ENCODE measurements at places on chromosomes 4 and X.
A peak's percentile ranks its signal among the peaks of the same experiment; 100 is the strongest.

DNA sequence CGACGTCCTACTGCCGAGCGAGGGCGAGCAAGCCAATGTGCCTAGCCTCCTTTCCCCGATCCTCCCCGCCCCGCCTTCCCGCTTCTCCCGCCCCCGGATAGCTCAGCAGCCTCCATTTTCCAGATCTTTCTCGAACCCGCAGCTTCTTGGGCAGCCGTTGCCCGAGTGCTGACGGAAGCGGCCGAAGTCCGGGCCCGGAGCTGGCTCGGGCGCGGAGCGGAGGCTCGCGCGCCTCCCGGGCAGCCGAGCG, 172 bp upstream of the HSPA4L start:
- no peak for DNase-seq

GRCh38 chr4:119480331-119480730, 148.3 kb downstream of the PDE5A start:
- no peak for DNase-seq

DNA sequence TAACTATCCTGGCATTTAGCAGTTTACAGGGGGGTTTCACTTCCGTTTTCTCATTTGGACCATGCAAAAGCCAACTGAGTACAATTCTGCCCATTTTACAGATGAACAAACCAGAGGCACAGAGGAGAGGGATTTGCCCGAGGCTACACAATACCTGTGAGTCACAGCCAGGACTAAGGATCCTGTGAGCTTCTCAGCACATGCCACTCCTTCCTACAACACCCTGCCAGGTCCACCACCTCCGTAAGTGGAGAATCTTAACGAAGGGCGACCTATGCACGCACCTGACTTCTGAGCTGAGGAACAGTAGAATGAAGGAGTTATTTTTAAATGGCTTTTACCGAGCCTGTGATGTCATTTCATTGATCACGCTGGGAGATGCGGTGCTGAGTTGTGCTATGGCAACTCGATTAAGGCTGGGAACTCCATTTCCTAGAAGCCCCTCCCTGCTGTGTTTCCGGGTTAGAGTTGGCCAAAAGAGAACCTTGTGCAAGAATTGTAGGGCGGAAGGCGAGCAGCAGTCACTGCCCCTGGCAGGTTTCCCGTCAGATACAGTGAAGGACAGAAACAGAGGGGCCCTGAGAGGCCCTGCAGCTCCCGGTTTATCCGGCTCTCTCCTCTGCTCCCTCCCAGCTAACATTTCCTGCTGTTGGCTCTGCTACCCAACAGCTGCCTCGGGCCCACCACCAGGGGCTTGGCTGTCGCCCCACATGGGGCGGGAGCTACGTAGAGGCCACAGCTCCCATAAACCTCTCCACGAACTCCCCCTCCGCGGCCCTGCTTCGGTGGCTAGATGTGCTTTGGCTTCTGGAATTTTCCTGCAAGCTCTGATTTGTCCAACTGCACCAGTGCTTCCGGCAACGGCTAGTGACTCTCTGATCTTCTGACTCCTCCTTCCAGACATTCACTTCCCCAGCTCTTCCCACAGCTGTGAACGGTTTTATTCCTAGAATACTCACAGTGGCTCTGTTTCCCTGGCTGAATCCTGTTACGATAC, 75.1 kb upstream of the USP9X start:
- DNase-seq = peak; percentile 28

- peak; percentile 48 for DNase-seq
Observed at GRCh38 chr4:2484993-2485392, 16.1 kb downstream of the RNF4 start.

- no peak for DNase-seq
Observed at GRCh38 chr4:23686169-23686897, 203.5 kb downstream of the PPARGC1A start.

GRCh38 chr4:149896432-149896831, 80.8 kb upstream of the IQCM start:
- DNase-seq = no peak

DNA sequence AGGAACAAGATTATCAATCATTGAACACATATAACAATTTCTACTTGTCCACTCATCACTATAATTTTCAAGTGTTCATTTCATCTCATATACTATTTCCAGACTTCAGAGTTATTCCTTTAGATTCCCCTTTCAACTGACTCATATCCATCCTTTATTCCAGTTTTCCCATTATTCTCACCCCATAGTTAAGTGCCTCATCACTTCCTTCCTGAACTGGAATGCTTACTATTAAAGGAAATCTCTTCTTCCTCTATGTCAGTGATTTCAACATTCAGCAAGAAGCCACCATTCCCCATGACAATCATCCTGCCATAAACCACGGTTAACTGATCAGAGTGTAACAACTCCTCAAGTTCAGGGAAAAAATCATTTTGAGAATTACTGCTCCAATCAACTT, 198.9 kb downstream of the FBXO8 start:
- no peak for DNase-seq

- no peak for DNase-seq
Observed at GRCh38 chr4:125313497-125313896, 1.3 kb upstream of the FAT4 start.

DNA sequence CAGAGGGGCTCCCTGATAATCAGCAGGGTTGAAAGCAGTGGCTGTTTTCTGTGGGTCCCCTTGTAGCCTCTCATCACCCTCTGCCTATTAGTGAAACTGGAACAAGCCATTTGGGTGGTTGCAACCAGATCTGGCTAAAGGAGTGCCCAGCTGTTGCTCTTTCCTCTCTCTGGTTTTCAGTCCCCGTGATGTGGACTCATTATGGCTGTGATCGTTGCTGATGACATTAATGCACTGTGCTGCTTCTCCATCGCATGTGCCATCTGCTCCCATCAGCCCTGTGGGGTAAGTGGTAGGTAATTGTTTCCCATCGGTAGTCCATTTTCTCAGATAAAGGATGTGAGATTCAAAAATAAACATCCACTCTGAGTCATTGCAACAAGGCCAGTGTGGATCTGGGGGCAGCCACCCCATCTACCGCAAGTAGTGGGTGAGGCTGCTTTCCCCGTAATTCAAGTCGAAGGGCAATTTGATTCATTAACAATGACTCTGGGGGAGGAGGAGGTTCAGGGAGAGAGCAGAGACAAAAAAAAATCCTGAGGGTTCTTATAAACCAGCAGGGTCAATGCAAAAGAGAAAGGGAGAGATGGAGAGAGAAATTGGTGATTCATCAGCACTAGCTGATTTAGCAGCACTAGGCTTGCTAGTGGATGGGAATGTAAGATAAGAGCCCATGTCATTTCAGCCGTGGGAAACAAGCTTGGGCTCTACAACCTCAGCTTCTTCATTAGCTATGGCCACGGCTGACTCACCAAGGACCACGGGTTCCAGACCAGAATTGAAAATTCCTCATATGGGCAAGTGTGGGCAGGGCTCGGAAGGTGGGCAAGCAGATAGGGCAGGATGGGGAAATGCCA, 357.8 kb downstream of the MID1IP1 start:
- no peak for DNase-seq

DNA sequence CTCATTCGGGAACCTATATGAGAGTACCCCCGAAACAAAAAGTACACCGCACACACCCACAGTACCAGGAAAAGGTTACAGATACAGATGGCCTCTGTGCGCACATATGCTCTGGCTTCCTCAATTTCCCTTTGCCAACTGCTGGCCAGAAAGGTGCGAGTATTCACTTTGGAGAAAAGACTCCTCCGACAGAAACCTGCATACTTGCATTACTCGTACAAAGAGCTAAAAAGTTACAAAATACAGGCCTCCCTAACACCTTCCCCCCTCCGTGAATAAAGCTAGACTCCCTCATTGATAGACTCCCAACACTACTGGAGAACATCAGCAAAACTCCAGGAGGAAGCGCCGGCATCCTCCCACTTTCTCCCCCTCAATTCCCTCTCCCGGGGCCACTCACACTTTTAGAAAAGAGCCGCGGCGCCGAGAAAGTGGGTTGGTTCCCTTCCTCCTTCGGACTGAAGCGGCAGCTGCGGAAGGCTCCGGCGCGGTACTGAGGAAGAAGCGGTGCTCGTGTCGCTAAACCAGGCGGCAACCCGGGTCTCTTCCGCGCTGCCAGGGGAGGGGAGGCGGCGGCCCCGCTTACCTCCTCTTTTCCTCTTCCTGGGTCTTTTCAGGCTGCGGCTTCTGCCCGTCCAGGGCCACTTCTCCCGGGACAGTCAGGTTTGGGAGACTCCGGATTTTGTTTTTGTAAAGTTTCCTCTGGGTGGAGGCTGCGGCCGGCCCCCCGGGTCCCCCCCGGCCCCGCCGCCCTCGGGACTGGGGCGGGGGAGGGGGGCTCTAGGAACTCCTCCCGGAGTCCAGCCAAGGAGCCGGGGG, 1.1 kb downstream of the FBXW7 start:
- DNase-seq = peak; percentile 39

DNA sequence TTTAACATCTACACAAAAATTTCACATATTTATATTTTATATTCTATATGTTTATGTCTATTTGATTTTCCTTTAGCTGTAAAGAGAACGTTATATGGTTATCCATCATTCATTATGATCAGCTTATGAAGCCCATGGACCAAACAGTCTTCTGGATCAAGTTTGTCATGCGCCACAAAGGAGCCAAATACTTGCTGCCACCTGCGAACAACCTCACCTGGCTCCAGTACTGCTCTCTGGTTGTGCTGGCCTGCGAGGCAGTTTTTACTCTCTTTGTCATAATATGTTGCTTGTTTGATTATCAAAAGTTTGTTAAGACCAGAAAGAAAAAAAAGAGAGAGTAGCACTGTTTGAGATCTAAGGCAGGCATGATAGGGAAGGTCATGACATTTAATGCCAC, 38.2 kb downstream of the UGT2B7 start:
- no peak for DNase-seq

DNA sequence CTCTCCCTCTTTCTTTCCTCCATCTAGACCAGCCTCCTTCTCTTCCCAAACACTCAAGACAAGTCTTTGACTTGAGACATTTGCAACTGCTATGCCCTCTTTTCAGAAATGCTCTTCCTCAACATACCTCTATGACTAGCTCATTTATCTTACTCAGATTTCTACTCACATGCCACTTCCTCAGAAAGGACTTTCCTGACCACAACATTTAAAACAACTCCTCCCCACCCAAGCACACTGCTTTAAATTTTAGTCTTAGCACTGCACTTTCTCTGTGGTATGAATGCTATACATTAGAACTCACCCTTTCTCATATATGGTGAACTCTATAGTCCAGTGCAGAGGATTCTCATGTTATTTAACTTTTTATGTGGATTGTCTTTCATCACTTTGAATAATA, 28.4 kb upstream of the SULT1E1 start:
- DNase-seq = no peak

- no peak for DNase-seq
Observed at GRCh38 chrX:5068550-5068949, 1160.1 kb downstream of the NLGN4X start.

- DNase-seq = no peak
Observed at GRCh38 chrX:134633832-134634231, 24.4 kb downstream of the PLAC1 start.

DNA sequence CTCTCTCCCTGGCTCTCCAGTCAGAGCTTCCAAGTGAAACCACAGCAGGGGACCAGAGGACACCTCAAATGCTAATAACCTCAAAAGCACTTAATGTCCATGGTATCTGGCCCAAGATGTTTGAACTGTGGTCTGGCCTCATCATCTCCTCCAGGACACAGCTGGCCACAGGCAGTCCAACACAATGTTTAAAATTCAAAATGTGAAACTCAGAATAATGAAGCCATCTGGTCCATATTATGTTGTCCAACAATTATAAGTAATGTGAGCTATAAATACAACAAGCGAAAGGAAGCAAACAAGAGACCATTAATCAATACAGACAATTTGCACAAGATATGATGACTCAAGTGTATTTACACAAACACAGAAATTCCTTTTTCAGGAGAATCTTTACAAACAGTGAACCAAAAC, 90.7 kb upstream of the S100G start:
- no peak for DNase-seq

DNA sequence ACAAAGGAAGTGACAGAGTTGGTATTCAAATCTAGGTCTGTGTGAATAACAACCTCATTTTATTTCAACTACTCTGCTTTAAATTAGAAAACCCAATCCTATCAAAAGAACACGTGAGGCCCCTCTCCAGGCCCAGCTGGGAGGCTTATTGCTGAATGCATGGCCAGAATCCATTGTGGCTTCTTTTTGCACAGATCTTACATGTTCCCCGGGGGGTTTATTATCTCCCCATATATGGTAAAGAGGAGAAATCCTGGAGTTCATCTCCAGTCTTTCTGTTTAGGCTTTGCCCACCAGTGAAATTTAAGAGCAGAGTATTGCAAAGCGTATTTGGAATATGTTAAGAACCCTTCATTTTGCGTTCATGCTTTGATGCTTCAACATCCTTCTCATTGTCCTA, 655.6 kb downstream of the IL1RAPL1 start:
- no peak for DNase-seq

DNA sequence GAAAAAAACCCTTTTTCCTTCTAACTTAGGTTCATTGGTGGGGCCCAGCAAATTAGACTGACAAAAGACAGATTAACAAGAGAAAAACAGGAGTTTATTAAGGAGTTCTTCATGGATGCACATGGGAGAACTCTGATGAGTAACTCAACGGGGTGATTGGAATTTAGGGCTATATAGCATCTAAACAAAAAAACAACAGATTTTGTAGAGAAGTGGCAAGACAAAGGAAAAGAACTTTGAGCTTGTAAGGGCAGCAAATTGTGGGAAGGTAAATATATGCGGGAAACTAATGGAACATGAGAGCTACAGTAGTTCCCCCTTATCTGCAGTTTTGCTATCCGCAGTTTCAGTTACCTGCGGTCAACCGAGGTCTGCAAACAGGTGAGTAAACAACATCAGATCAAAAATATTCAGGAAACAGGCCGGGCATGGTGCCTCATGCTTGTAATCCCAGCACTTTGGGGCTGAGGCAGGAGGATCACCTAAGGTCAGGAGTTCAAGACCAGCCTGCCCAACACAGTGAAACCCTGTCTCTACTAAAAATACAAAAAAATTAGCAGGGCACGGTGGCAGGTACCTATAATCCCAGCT, 573.6 kb downstream of the ADGRL3 start:
- no peak for DNase-seq

GRCh38 chr4:10205223-10205622, 88.6 kb upstream of the WDR1 start:
- DNase-seq = no peak

- DNase-seq = no peak
Observed at GRCh38 chr4:89158884-89159503, 47.7 kb downstream of the TIGD2 start.

- no peak for DNase-seq
Observed at GRCh38 chr4:80071604-80072227, 1.3 kb downstream of the ANTXR2 start.

- no peak for DNase-seq
Observed at GRCh38 chr4:150336676-150337412, 245.1 kb upstream of the MAB21L2 start.

- DNase-seq = no peak
Observed at GRCh38 chr4:101753721-101754120, 36.8 kb upstream of the BANK1 start.

- no peak for DNase-seq
Observed at GRCh38 chr4:33772582-33772981, 2471.7 kb downstream of the ARAP2 start.
